ENCODE measurements at places on chromosomes 12 and 14. TPM values are rescaled to one million over a fixed set of nuclear protein-coding genes. Genes with fewer than 3 reads are reported as not detected.
A peak's percentile ranks its signal among the peaks of the same experiment; 100 is the strongest.

- no peak for DNase-seq
These were observed 183 bp upstream of the PRMT8 start for GRCh38 chr12:3490895-3491144.

DNA sequence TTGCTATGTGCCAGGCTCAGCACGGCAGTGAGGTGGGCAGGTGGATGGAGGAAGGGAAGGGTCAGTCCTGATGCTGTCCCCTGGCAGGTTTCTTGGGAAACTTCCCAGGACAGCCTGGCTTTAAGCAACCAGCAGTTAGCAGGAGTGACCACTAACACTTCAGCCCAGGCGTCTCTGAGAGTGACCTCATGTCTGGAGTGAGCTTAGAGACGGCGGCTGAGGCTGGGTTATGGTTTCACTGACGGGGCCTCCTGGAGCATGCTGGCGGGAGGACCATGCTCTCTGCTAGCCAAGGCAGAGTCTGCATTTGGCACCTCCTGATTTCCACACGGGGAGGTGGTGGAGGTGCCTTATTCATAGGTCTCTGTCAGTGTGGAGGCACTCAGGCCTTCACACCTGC, 2.5 kb downstream of the HHIPL1 start:
- no peak for DNase-seq

GRCh38 chr14:93719256-93719655, 69.0 kb downstream of the PRIMA1 start:
- DNase-seq: no peak

Gene PRKD1
- total RNA-seq: not detected

DNA sequence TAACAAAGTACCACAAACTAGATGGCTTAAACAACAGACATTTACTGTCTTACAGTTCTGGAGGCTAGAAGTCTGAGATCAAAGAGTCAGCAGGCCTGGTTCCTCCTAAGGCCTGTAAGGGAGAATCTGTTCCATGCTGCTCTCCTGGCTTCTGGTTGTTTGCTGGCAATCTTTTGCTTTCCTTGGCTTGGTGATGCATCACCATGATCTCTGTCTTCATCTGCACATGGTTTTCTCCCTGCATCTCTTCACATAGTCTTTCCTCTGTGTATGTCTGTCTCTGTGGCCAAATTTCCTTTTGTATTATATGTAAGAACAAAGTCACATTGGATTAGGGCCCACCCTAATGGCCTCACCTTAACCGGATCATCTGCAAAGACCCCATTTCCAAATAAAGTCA, 168.5 kb downstream of the CAPZA3 start:
- DNase-seq: no peak

Gene LRTM2
- 0.07 TPM for total RNA-seq

GRCh38 chr14:58878439-58879139, 240.8 kb downstream of the DACT1 start:
- no peak for DNase-seq

DNA sequence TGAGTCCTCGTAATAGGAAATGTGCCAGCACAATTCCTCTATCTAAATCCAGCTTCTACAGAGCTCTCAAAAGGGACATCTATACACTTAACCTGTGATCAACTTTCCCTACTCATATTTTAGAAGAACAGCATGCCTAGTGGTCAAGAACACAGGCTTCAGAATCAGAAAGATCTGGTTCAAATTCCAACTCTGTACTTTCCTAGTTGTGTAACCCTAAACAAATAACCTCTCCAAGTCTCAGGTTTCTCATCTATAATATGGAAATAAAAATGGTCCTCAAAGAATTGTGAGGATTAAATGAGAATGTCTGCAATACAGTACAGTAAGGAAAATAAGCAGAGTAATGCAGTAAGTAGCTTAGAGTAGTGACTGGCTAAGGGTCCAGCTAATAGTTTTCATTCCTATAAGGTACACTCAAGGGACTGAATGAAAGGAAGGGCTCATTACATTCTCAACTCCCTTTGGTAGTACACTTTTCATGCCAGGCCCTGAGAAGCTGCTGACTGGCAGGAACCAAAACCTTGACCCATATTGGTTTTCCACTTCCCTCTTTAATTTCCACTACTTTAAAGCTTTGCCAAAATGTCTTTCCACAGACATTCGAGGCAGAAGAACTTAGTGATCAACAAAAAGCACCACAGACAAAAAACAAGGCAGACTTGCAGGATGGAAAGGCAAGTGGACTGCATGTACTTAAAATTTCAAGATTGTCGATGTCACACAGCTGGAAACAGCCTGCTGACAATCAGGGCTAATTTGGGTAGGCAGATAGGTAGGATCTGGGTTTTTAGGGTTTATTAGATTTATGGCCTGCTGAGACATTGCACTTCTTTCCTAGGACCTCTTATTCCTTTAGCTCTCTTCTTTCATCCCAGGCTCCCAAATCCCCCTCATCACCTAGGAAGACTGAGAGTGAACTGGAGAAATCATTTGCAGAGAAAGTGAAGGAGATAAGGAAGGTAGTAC, 4.3 kb downstream of the CCDC196 start:
- no peak for DNase-seq

GRCh38 chr12:12266873-12267741, at the start of gene LRP6:
Gene LRP6 (minus strand): TSS chr12:12267044. CDS start chr12:12266735, 309 bp downstream.
- DNase-seq: peak; percentile 41

DNA sequence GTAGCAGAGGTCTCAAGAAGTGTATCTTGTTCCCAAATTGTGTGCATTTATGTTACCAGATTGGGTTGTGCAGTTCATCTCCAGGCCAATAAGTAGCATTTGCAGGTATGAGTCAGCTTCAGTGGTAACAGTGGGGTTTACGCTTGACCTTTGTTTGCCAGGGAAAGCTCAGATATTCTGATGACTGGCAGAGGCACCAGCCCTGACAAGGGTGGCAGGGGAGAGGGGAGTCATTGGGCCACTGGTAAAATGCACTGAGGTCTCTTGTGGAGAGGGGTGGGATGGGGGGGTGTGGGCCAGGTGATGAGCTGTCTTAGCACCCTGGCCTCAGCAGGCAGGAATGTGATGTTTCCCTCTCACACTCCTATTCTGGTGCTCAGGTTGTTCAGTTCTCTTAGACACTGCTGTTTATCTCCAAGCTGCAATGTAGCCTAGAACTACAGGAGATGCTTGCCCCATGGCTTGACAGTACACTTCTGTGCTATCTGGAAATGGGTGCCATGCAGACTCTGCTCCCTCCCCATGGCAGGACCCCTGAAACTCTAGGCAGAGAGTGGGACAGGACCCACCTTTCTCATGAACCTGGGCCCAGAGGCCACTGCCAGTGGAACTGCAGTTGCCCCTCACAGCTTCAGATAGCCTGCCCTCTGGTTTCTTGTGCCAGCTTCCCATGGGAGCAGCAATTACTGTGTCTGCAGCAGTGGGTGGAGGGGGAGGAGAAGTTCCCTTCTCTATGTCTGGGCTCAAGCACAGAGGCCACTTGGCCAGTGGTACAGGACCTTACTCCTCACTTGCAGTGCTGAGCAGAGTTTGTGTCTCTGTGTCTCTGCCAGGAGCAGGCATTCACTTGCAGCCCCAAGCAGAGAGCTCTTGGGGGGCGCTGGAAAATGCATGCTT, 31.9 kb downstream of the USP15 start:
- no peak for DNase-seq

GRCh38 chr12:78145398-78145797, 314.7 kb downstream of the NAV3 start:
- DNase-seq: no peak
